Hematopoietic multipotent progenitor cell treated with erythropoietin and hydrocortisone succinate and interleukin-3 and kit ligand, for 8 days (in vitro differentiated cells): ENCODE measurements at places on chromosomes 5 and 9.

DNA sequence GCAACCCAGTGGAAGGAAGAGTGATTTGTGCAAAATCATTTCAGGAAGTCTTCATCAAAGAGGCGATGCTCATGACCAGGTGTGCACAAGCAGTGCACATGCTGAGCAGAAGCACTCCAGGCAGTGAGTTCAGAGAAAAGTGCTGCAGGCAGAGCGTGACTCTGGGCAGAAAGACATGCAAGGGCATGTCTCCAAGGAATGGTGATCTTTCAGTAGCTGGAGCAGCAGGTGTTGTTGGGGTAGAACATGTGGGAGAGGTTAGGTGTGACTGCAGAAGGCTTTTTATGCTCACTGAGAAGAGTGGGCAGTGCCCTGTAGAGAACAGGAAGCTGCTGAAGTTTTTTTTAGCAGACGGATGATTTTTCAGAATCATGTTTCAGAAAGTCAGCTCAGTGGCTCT lies 545.4 kb upstream of the TLE4 start:
- DNase-seq: no peak

GRCh38 chr5:93632327-93632726 lies 49.3 kb downstream of the NR2F1 start:
- no peak for DNase-seq

DNA sequence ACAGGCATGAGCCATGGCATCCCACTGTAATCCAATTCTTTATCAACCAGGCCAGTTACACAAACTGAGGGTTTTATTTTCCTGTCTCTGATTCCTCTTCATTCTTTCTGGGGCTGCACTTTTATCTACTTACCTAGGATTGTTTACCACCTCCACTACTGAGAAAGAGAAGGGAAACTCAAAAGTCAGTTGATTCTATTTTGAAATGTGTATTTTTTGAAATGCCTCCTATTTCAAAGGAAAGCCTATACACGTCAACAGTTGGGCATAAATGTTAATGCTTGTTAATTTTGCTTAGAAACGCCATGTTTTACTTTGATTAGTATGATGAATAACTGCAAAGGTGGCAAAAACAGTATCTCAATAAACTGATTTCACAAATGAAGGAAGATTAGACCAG lies 92.5 kb downstream of the MLLT3 start:
- DNase-seq: no peak

DNA sequence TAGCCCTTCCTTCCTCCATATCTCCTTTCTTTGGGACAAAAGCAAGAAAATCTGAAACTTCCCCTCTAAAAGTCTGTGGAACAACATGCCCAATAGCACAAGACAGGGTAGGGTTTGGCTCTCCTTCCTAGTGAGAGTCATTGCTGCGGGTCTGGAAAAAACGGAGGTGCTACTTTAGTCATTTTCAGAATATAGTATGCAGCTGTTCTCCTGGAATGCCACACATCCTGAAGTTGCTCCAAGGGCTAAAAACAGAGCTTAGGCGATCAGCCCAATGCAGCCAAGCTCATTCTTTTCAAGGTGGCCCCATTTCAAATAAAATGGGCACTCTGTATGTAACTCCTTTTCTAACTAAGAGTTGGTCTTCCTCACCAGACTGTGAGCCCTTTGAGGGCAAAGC lies 39.5 kb upstream of the MYOT start:
- DNase-seq: no peak

GRCh38 chr5:113520429-113520828 lies 6.9 kb downstream of the YTHDC2 start:
- no peak for DNase-seq

GRCh38 chr9:125436613-125437443 lies 175.2 kb downstream of the GAPVD1 start:
- DNase-seq: no peak

DNA sequence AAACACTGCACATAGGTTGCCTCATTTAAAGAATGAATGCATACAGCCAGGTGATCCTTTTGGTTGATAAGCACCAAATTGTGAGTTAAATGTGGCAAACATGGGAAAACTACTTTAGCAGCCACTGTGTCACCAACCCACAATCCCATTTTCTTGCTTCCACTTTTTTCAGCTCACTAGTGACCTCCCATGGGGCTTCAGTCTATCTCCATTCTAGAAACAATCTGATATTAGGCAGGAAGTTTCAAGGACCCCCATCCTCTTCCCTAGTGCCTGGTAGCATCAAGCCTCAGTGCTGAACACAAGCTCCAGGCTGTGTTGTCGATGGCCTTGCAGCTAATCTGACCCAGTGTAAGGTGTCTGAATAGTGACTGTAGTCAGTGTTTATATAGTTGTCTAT lies 66.2 kb downstream of the PLPPR1 start:
- no peak for DNase-seq

DNA sequence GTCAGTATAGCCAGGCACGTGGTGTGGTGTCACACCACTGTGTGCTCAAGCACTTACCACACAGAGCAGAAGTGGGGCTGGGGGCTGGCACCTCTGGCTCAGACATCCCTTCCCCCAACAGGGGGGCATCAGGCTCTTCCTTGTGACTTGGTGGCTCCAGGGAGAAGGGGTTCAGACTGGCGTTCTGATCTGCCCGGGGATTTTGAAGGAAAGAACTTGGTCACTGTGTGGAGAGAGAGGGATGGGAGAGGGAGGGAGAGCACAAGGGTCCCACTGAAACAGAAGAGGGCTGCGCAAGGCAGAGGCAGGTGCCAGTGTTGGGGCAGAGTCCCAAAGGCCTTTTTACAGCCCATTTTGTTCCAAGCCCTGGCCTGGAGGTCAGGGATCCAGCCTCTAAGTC lies 109.7 kb upstream of the ALDH1B1 start:
- DNase-seq: no peak

- no peak for DNase-seq
Measured at GRCh38 chr5:33738967-33739366, 152.8 kb downstream of the ADAMTS12 start.

GRCh38 chr5:107467137-107467932 lies 203.4 kb downstream of the EFNA5 start:
- DNase-seq: no peak

DNA sequence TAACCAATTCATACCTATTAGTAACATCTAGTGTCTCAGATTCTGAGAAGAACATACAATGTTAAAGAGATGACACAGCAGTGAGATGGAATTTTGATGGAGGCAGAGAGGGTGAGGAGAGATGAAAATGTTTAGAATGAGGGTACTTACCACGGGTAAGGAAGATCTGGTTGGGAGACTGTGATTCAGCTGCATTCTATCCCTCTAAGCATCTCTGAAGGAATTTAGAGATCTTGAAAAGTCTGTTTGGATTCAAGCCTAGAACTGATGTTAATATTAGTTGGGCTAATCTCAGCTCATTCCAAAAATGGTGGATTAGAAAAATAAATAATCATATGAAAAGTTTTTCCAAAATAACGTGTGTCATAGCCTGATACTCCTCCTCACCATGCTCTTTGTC lies 191.5 kb upstream of the CLINT1 start:
- DNase-seq: no peak

- no peak for DNase-seq
Measured at GRCh38 chr9:12604164-12604821, 88.9 kb upstream of the TYRP1 start.

DNA sequence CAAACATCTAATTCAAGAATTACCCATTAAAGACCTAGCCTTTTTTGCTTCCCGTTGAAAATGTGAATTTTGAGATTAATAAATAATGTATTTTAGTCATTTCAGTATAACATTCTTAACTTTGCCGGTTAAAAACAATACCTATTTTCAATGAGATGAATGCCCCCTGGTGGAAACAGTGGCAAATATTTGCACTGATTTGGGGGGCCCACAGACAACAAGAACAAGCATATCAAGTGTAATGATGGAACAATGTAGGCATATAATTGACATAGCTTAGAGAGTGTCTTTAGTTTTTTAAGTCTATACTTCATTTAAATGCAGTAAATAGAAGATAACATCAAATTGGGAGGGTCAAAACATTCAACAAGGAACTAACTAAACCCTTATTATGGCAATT lies 111.9 kb downstream of the NTRK2 start:
- peak; percentile 16 for DNase-seq

GRCh38 chr9:131731237-131731636 lies 8.6 kb downstream of the RAPGEF1 start:
- no peak for DNase-seq

DNA sequence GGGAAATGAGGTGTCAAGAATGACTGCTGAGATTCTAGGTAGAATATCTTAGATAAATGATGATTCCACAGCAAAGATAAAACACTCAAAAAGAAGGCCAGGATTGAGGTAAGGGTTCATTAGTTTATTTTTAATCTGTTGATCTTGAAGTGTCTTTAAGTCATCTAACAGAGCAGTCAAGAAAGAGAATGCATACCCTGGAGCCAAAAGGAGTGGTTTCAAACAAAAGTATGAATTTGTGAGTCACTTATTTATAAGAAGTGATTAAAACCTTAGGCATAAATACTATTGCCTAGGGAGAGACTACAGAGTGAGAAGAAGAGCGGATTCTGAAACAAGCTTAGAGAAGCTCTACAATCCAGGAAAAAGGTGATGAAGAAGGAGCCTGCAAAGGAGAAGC lies 541.0 kb downstream of the DTWD2 start:
- no peak for DNase-seq

DNA sequence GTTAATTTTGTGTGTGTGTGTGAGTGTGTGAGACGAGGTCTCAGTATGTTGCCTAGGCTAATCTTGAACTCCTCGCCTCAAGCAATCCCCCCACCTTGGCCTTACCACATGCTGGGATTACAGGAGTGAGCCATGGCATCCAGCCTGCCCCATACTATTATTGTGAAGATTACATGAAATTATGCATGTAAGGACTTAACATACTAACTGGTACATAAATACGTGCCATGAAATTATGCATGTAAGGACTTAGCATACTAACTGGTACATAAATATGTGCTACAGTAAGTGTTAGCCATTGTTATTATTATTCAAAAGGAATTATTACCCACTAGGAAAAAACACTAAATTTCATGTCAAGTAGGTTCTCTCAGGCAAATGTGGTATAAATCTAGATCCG lies 16.2 kb downstream of the DMGDH start:
- DNase-seq: no peak

- DNase-seq: no peak
Measured at GRCh38 chr5:61767231-61768080, 435.4 kb downstream of the ZSWIM6 start.
